Daoy (cell line): ENCODE measurements at places on chromosomes 1 and 21.

DNA sequence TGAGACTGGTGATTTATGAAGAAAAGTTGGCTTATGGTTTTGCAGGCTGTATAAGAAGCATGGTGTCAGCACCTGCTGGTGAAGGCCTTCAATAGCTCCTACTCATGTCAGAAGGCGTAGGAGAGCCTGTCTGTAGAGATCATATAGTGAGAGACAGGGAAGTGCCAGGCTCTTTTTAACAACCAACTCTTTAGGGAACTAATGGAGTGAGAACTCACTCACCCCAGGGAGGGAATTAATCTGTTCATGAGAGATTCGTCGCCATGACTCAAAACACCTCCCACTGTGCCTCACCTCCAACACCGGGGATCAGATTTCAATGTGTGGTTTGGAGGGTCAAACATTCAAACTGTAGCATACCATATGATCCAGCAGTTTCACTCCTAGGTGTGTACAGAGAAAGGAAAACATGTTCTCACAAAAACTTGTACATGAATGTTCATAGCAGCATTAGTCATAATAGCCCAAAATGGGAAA, 72.6 kb downstream of the TTC3 start:
- peak; percentile 84 for DNase-seq

DNA sequence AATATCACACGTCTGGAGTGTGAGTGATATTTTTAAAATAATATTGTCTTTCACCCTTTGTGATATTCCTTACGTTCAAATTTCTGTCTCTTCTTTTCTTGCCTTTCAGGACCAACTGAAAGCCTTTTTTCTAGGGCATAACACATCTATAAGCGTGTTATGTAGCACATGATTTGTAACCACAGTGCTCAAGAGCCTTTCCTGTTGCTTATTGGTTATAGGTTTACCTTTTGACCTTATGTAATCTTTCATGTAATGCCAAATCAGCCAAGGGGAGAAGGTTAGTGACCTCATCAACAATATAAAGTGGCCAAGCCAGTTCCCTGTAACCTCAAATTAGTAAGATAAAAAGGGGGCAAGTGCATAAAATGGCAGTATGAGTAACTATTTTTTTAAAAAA, 480.2 kb downstream of the AMY1C start:
- no peak for DNase-seq

DNA sequence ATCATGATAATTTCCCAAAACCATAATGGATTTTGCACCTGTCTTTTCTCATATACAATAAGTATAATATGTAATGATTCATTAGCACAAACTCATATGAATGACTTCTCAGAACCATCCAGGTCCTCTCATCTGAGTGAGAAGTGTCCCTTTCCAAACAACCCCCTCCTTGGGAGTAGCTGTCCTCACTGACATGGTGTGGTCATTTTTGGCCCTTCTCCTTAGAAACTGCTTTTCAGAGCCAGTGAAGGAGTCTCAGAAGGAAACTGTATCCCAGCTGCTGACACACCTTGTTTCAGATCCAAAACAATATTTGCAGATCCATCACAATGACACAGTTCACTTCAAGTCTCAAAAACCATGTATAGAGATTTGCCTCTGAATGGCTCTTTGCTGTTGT, 95.5 kb downstream of the MIS18A start:
- no peak for DNase-seq

DNA sequence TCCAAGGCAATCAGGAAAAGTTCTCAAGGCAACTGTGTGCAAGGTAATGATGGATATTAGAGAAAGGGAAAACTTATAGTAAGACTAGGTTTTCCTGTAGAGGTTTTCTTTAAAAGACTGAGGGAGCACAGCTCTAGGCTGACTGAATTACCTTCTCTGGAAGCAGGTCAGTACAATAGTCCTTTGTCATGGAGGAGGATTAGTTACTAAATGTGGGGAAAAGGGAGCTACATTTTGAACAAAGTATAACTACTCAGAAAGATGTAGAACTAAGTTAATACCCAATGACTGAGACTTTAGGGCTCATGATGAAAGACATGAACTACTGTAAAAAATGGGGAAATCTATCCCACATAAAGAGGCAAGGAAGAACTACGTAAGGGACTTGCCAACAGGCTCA, 148.6 kb upstream of the HP1BP3 start:
- DNase-seq: no peak

GRCh38 chr1:25442178-25442577, 11.5 kb downstream of the MACO1 start:
- DNase-seq: peak; percentile 25

DNA sequence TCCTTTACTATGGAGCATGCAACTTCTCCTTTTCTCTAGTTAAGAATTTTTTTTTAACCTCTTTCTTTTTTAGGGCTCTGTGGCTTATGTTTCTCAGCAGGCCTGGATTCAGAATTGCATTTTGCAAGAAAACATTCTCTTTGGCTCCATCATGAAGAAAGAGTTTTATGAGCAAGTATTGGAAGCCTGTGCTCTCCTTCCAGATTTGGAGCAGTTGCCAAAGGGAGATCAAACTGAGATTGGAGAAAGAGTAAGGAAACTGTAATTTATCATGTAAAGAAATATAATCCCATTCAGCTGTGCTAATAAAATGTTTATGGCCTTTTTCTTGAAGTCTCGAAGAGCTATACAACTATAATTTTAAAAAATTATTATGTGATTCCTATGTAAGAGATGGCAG, 70.1 kb downstream of the HSPA13 start:
- no peak for DNase-seq
